ENCODE measurements at places on chromosomes 7 and 10. TPM values are rescaled to one million over a fixed set of nuclear protein-coding genes. Genes with fewer than 3 reads are reported as not detected.

PRKCQ gene
- not detected for total RNA-seq

DNA sequence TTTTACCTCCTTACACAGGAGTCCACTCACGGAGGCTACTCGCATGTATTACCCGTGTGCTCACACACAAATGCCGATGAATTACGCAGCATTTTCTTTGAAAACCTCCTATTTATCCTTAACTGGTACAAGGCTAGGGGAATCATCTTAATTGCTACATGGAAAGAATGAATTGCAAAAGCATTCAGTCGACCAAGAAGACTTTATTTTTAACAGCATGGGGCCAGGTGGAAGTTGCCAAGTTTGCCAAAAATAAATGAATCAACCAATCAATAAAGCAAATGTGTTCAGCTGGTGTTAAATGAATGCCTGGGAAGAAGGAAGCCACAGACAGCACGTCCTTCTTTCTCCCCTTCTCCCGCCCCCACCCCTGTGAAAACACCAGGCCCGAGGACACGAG is 55.8 kb downstream of the CTBP2 start:
- no peak for DNase-seq

- DNase-seq = no peak
Measured at GRCh38 chr10:81928119-81928518, 53.1 kb downstream of the NRG3 start.

DNA sequence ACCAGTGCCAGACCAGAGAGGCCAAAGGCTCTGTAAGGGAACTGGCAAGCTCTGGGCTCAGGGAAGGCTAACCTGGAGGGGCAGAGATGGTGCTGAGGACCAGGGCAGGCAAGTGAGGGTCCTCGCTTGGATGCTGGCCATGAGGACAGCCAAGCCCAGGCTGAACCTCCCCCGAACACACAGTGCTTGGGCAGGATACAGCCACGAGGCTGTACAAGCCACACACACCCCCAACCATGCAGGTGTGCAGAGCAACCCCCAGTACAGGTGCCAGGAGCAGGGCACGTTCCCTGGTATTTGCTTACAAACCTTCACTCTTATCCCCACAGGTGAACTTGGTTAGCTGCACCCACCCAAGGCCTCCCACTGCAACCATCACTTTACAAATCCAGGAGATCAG is 185.7 kb downstream of the GRID1 start:
- no peak for DNase-seq

KCNK18 gene
- not detected for total RNA-seq

RGS10 gene
- 22.9 TPM for total RNA-seq

GRCh38 chr10:89929282-89930026 is 228.1 kb downstream of the KIF20B start:
- no peak for DNase-seq

GRCh38 chr7:29360633-29361625 is 166.4 kb downstream of the CHN2 start:
- no peak for DNase-seq

DNA sequence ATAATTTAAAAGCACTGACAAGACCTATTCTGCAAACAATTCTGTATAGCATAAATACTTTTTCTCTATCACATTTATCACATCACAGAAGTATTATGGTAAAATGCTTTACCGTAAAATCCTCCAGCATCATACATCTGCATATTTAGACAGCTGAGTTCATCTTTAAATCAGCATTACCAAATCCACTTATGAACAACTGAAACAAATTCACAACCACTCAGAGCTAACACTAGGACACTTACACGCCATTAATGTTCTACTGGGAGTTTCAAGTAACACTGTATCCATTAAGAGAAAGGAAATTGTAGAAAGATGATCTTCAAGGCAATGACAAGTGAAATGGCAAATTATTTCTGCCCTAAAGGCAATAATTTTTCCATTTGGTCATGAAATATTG is 105.7 kb upstream of the DKK1 start:
- no peak for DNase-seq

GRCh38 chr10:27536437-27536836 is 32.3 kb downstream of the RAB18 start:
- DNase-seq = no peak

DNA sequence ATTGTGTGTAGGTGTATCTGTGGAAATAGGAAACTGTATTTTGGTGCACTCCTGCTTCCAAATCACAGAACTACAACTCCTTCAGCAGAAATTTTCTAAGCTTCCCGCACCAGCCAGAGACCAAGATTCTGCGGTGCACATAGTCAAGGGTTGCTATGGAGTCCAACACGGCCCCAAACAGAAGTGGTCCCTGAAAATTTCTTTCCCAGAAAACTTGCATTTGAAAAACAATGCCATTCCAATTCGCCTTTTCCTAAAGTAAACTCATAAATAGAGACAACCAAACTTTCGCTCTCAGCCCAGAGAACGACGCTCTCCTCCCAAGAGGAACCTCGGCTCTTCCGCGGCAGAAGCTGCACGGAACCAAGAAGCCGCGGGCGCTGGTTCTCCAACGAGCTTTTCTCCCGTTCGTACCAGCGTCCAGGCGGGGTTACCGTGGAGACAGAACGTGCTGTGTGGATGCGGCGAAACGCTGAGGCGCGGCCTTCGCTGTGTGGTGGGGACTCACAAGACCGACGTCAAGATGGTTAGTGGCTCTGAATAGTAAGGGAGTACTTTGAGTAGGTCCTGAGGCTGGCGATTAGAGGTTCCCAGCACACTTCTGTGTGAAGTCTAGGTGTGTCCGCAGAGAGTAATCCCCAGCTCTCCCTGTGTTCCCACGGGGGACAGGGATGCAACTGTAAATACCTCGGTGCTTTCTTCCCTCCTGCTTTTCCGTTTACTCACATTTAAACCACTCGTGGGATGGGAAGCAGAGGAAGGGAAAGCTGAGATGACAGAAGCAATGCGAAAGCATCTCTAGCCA is 24.0 kb upstream of the ZC3HAV1 start:
- peak; percentile 89 for DNase-seq

GRCh38 chr10:29719281-29719675 is 84.5 kb upstream of the SVIL start:
- DNase-seq = peak; percentile 30

- no peak for DNase-seq
Measured at GRCh38 chr7:4707217-4707741, 25.2 kb downstream of the FOXK1 start.

AOAH gene
- not detected for total RNA-seq

DNA sequence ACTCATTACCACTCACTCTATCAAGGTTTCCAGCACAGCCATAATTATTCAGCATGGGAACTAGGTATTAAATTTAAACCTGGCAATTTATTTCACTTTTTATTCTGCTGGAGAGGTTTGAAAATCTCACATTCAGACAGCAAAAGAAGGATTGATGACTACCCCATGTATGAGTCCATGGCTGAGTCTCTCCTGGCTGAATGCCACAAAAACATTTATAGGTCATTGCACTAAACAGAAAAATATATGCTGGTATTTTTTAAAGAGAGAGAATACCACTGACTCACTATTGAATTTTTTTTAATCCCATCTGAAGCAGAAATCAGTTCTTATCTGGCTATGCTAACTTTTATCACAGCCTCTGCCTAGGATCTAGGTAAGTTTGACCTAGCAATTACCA is 336.3 kb downstream of the PPP1R3A start:
- no peak for DNase-seq

ZNF33B gene
- 9.1 TPM for total RNA-seq

- DNase-seq = no peak
Measured at GRCh38 chr10:100904917-100905316, 7.8 kb upstream of the SLF2 start.

GRCh38 chr7:30800785-30801252 is 29.6 kb downstream of the MINDY4 start:
- DNase-seq = peak; percentile 100

SPDYE2B gene
- total RNA-seq = not detected

SLC16A9 gene
- not detected for total RNA-seq

VSTM2A gene
- total RNA-seq = not detected

GRCh38 chr7:30467271-30467670 is 11.3 kb downstream of the NOD1 start:
- DNase-seq = no peak

TLX1 gene
- total RNA-seq = not detected

UNCX gene
- total RNA-seq = not detected

Data from RPMI7951 (cell line).